Cortex of kidney (tissue), 1 donor: ENCODE measurements at places on chromosomes 16 and 17.

DNA sequence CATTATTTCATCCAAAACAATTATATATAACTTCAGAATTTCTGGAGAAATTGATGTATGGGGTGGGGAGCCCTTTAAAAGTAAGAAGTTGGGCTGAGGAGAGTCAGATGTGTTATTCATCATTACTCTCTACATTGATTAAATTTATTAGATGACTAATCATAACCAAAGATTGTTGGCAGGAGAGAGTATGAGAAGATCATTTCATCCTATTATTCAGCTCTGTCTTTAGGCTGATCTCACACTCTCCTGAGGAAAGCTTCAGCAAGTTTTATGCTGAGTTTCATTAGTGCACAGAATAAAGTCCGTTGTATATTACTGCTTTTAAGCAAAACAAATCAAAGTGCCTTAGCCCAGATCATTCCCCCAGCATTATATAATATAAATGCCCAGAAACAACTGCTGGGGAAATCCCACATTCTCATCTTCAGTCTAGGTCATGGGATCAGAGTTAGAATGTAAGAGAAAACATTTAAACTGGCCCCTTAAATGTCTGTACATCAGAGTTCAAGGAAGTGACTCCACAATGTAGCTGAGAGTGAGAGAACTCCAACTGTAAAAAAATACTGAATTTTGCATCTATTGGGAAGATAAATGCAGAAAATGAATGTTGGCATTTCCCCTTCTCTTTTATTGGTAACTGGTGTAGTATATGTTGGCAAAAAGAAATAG lies 130.1 kb upstream of the HLF start:
- no peak for DNase-seq

GRCh38 chr16:56203052-56203451 lies 11.8 kb downstream of the GNAO1 start:
- DNase-seq, result no peak

GRCh38 chr16:346587-346986 lies 5.9 kb downstream of the AXIN1 start:
- no peak for DNase-seq

- no peak for DNase-seq
These were observed 16.8 kb upstream of the MMP2 start for GRCh38 chr16:55462241-55462640.

DNA sequence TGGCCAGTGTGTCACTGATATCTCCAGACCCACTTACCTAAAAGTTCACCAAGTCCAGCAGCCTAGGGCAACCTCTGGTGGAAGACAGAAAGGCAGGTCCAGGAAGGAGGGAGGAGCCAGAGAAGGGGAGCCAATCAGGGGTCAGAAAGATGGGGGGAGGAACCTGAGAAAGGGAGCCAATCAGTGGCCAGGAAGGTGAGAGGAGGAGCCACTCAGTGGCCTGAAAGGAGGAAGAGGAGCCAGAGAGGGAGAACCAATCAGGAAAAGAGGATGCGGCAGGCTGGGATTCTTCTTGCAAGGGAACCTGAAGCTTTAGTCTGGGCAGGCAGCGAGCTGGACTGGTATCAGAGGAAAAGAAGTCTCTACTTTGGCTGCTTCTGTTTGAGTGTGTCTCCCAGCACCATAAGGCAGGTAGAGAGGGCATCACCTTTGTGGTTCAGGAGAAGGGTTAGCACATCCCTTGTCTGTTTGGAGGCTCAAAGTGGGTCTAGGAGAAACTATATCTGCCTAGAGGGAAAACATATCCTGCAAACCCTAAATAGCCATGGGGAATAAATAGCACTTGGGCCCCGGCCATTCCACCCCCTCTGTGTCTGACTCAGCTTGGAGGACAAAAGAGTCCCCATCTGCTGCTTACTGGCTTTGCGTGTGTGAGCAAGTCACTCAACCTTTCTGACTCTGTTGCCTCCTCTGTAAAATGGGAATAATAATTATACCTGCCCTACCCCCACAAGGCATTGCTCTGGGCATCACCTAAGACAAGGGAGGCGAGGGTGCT lies 43.4 kb upstream of the CRHR1 start:
- no peak for DNase-seq

GRCh38 chr17:45220079-45220478 lies 1.6 kb upstream of the FMNL1 start:
- DNase-seq, result no peak

DNA sequence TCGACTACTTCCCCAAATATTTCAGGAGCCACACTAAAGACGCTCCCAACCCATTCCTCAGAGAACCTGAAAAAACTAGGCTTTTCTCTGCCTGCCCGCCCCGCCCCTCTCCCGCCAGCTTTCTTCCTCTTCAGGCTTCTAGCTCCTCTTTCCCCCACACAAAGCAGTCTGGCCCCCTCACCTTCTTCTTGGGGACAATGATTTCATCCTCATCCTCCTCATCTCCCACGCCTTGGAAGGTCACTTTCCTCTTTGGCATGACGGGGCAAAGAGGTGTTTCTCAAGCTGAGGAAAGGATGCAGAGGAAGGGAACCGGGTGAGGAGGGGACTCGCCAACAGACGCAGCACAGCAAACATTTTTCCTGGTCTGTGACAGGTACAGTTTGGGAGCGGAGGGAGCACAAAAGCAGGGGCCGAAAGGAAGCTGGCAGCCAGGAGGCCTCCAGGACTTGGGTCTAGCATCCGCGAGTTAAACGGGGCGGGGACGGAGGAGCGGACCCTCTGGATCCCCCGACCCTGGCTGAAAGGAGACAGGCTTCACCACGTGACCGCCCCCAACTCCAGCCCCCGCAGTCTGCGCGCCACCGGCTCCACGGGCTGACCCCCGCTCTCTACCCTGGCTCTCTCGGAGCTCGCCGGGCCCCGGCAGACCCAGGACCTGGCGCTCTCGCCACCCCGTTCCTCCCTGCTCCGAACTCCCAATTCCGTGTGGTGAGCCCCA lies 525 bp downstream of the CD2BP2 start:
- DNase-seq, result no peak

DNA sequence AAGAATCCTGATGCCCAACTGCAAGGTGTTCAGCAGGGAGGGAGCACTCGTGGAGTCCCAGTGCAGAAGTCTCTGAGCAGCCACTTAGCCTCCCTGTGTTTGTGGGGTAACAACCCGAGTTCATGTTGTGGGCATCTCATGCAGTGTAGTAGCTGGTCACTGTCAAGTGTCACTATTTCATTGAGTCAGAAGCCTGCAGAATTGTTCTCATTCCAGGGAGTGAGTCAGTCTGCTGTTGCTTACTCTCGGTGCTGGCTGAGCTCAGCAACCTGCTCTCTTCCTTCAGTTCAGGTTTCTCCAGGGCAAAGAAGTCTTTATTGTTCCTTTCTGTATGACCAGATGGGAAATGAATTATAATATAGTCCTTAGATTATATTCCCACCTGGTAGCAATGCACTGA lies 24.1 kb downstream of the HMOX2 start:
- DNase-seq, result no peak

DNA sequence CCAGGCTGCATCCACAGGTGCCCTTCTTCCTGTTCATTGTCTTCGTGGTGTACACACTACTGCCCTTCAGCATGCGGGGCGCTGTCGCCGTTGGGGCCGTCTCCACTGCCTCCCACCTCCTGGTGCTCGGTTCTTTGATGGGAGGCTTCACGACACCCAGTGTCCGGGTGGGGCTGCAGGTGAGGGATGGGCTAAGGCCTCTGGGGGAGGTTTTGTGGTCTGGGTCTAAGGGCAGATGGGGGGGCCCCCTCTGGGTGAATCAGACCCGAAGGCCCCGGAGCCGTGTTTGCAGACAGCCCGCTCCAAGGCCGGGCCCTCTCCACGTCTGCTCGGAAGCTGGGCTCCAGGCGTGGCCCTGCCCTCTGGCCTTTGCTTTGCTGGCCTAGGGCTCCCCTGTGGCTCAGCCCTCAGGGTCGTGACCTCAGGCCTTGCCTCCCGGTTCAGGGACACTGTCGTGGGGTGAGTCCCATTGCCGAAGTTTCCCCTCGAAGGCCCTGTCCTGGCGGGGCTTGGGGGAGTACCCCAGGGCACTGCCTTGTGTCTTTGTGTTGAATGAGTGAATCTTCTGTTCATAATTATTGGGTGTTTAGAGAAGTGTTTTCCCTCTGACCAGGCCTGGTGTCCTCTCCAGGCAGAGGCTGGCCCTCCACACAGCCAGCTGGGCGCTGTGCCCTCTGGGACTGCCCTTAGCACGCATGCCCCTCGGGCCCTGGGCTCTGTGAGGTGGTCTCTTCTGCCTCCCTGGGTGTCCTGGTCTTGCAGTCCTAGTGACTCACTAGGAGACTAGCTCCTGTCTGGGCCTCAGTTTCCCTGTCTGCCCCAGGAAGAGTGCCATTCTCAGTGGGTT lies 25.6 kb downstream of the ADCY7 start:
- DNase-seq, result no peak

DNA sequence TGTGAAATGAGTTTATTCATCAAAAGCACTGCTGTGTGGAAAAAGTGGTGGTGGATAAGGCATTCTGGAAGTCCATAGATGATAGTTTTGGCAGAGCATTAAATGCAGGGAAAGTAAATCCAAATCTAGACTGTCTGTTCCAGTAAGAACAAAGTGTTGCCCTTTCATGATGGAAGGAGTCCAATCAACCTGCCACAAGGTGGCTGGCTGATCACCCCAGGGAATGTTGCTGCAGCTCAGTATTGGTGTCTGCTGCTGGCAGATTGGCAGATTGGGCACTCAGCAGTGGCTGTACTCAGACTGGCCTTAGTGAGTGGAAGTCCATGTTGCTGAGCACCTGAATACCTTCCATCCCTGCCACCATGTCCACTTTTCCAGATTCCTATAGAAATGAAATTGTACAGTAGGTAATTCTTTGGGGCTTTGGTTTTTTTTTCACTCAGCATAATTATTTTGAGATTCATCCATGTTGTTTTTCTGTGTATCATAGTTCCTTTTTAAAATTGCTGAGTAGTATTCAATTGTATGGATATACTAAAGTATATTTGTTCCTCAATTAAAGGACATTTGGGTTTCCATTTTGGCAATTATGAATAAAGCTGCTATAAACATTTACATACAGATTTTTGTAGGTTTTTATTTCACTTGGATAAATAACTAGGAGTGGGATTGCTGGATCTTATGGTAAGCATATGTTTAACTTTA lies 14.3 kb downstream of the DYNLL2 start:
- no peak for DNase-seq

DNA sequence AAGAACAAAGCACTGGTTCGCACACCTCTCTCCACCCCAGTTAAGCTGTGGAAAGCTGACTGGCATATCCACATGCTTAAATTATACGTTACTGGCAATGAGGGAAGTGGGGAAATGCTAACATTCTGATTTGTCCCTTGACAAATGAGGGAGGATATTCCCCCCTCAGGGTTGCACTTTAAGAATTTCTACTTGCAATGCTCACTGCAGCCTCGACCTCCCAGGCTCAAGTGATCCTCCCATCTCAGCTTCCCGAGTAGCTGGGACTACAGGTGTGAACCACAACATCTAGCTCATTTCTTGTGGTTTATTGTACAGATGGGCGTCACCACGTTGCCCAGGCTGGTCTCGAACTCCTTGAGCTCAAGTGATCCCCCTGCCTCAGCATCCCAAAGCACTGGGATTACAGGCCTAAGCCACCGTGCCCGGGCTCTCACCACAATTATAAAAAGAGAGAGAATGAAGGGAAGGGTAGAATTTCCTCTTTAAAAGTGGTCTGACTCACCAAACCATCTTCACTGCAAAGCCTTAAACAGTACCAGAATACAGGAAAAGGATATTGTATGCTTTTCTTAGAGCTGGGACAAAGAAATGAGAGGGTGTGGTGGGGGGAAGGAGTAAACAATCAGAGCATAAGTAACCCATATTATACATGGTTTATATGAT lies 38.9 kb downstream of the KANSL1 start:
- DNase-seq, result no peak

GRCh38 chr17:58376472-58377000 lies 24.5 kb upstream of the SUPT4H1 start:
- DNase-seq, result no peak

- no peak for DNase-seq
These were observed 33.5 kb downstream of the MGAT5B start for GRCh38 chr17:76901542-76902197.

GRCh38 chr17:63024716-63025115 lies 58.7 kb downstream of the TANC2 start:
- DNase-seq, result no peak

- DNase-seq, result no peak
These were observed 184.8 kb downstream of the BCAS3 start for GRCh38 chr17:60862482-60862881.

DNA sequence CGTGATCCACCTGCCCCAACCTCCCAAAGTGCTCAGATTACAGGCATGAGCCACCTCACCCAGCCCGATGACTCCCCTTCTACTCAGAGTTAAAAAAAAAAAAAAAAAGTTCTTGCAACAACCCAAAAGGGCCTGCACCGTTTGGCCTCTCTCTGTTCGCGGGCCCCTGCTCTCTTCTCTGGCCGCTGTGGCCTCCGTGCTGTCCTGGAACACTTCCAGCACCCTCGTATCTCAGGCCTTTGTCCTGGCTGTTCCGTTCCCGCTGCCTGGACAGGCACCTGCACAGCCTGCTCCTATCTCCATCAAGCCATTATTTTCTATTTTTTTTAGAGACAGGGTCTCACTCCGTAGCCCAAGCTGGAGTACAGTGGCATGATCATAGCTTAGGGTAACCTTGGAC lies 10.8 kb downstream of the MYO1C start:
- DNase-seq, result no peak

DNA sequence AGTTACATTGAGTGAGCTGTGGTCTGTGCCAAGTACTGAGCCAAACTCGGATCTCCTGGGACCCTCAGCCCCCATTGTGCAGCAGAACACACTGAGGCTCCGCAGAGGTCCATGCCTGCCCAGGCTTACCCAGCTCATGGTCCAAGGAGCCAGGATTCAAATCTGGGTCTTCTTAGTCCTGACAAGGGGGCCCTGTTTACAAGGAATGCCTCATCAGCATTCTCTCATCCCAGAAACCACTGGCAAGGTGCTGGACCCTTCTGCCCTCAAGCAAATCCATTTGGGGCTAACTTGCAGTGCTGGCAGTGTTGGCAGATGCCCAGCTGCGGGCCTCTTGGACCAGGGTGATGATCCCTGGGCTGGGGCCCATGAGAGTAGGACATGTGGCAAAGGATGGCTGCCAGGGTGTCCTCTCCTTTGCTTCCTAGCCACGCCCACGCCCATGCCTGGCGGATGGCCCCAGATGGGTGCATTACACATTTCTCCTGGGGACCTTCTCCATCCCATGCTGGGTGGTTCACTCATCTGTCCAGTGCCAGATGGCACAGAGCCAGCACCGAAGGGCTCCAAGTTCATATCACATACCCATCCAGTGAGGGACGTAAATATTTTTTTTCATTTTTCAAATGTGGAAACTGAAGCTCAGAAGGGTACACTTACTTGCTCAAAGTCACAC lies 117.7 kb downstream of the CMIP start:
- DNase-seq, result no peak
